Fibroblast of skin of abdomen (primary cell): ENCODE measurements at places on chromosomes 6 and 20.

GRCh38 chr6:166423781-166424180, 41.0 kb upstream of the MPC1 start:
- DNase-seq: no peak

GRCh38 chr6:40460380-40460779, 126.8 kb downstream of the LRFN2 start:
- no peak for DNase-seq

GRCh38 chr6:131640100-131640499, 3.0 kb downstream of the ENPP3 start:
- no peak for DNase-seq

DNA sequence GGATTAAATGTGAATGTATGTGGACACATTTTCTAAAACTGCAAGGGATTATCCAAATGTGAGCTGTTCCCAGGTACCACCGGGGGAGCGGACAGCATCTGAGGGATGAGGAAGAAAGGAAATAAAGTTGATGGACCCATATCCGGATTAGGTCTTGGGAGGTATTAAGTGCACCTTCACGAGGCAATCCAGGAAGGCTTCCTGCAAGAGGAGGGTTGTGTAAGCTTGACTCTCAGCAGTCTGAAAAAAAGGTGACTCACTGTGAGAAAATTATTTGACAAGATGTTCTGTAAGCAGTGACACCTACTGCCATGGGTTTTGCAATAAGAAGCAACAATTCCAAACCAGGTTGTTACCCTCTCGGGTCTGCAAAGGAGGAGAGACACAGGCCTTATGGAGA, 55.0 kb upstream of the LRFN2 start:
- no peak for DNase-seq

DNA sequence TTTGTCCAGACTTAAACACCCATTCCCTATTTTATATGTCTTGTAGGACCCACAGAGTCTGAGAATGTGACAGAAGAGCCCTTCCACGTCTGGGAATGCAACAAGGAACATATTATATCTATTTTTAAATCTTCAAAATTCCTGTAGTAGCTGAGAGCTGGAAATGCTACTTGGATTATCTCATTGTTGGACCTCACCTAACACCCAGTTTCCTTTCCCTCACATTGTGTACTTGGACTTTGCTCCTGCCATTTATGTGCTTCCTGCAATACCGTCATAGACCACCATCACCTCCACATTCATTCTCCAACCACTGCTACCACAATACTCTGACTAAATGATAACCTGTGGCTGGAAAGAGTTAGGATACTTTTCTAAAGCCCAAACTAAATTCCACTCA, 335.4 kb downstream of the COL12A1 start:
- peak; percentile 93 for DNase-seq

DNA sequence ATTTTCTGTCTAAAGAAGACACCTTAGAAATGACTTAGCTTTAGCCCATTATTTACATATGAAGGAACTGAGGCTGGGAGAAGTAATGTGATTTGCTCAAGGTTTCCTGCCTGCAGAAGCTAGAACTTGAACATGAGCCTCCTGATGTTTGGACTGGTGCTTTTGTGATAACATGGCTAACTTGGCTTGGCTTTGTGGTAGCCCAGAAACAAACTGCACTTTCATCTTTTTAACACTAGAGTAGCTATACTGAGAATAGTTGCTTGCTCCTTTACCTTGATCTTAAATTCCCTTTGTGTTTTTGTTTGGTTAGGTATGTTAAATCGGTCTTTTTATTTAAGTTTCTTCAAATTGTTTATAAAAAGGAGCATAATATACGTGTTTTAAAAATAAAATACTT, 163.5 kb upstream of the MANEA start:
- no peak for DNase-seq

GRCh38 chr6:3458706-3459421, 2.0 kb upstream of the SLC22A23 start:
- no peak for DNase-seq

GRCh38 chr20:12598894-12599293, 409.9 kb upstream of the SPTLC3 start:
- DNase-seq: no peak

GRCh38 chr6:83885984-83886383, 26.5 kb downstream of the CYB5R4 start:
- DNase-seq: no peak

DNA sequence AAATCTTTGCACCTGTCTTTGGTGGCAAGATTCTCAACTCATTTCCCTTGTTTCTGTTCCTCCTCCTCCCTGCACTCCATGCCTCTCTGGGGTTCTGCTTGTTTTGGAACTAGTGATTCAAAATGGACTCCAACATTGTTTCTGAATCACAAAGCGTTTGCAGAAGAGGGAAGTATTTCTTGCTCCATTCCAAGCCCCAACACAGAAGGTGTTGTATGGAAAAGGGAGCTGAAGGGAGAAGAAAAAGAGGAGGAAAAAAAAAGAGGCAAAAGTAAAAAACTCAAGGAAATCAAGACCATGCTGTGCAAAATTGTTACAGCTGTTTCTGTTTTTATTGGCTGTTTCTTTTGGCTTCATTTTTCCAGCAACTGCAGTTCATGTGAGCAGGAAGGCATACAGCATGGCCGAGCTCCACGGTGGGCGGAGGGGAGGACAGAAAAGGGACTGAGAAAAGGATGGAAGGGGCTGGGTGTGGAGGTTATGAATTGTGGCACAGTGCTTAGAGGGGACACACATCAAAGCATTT, 66.9 kb upstream of the PRL start:
- peak; percentile 22 for DNase-seq

DNA sequence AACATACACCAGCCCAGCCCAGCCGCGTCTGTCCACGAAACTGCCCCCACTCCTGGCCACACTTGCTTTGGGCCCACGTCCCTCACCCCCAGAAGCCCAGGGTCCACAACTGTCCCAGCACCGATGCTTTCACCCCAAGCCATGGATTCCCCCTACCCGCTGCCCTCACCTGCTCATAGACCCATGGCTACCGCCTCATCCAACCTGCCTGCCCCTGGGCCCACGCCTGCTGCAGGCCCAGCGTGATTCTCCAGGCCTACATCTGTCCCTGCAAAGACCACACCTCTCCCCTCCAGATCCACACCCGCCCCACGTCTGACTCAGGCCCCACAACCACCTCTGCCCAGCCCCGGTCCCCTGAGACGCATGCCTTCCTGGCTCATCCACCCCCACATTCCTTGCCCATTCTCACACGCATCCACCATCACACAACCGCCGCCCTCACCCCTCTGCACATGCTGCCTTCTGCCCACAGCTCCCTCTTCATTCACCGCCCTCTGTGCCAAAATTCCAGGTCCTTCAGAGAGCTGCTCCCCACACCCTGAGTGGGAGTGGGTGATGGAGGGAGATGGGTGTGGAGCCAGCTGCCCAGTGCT, 86.7 kb downstream of the GRM4 start:
- peak; percentile 22 for DNase-seq

- DNase-seq: peak; percentile 5
Observed at GRCh38 chr6:165663377-165663735, 315 bp upstream of the PDE10A start.

DNA sequence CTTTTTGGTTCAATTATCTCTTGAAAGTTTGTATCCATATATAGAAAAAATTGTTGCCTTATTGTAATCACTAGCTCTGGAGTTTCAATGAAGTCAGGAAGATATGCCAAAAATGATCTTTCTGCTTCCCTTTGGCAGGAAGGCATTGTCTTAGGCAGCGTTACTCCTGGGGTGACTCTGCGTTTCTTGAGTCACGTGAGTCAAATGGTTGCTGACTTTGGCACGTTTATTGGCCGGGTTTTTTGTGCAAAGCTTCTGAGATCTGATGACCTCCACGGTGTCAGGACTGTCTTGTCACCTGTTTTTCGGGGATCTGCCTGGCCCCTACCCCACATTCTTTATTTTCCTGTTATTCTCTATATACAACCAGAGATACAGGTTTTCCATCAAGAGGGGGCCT, 10.4 kb downstream of the PHACTR3 start:
- no peak for DNase-seq

- no peak for DNase-seq
Observed at GRCh38 chr6:126955621-126956020, 162.8 kb upstream of the RSPO3 start.

DNA sequence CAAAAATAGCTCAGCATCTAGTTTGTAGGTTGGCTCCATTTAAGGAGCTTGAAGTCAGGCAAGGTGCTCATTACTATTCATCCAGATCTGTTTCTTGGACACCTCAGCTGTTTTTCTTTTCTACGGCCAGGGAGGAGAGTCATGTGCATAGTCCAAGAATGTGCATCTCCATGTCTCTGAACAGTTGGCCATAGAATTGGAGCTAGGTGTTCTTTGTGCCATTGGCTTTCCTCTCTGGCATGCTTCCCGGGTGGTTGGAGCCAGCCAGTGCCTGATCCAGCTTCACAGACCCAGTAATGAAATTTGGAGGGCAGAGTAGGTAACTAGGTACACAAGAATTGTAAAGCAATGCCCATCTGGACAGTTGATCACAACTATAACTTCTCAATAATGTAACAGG, 21.6 kb downstream of the EYA4 start:
- no peak for DNase-seq

- no peak for DNase-seq
Observed at GRCh38 chr6:4017058-4017739, 61.7 kb downstream of the FAM217A start.

GRCh38 chr6:34015586-34015985, 130.3 kb downstream of the GRM4 start:
- DNase-seq: no peak

- DNase-seq: no peak
Observed at GRCh38 chr20:44916586-44916985, 6.7 kb downstream of the PABPC1L start.

- no peak for DNase-seq
Observed at GRCh38 chr20:2219481-2220006, 76.3 kb upstream of the TGM3 start.

DNA sequence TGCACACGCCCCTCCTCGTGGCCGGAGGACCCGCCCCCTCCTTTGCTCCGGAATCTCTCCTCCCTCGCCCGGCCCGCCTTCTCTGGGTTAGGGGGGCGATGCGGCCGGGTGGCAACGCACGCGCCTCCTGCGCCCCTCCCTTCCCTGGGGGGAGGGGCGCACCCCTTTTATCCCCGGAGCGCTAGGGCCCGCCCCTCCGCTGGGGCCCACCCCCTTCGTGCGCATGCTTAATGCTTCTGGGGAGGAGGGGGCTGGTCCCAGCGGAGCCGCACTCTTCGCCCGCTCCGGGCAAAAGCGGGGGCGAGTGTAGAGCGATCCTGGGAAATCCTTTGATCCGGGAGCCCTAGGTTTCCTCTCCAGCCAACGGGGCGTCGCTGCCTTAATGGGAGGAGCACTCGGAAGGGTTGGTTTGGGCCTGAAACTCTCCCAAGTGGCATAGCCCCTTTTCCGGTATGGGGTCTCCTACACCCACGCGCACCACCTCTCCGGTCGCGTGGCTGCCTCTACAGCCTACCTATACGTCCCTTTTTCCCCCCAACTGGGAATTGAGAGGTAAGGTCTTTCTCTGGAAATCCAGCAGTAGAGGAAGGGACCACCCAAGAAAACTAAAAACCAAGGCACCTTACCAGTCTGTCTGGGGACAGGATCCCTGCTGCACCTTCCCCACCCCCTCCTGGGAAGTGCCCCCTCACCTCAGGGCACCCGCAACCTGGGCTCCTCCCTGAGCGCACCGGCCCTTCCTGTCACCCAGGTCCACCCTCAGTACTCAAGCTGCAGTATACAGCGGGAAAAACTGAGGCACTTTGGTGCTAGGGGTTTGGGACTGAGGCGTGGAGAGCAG, 2.1 kb downstream of the SOX12 start:
- peak; percentile 97 for DNase-seq

DNA sequence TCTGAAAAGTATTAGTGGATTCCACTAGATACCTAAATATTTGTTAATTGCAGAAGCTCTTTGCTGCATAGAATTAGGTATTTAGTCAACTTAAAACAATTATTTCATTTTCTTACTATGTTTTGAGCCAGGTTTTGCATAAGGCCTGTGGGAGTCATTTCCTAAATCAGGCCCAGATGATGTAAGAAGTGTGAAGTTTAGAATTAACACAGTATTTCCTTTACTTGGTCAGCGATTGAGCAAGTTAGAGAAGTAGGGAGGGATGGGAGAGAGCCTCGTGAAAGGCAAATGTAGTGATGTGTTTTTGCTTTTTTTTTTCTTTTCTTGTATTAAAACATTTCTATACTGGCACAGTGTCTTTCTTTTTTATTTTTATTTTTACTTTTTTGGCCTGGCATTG, 711.1 kb downstream of the HDGFL1 start:
- peak; percentile 28 for DNase-seq

- no peak for DNase-seq
Observed at GRCh38 chr6:38021571-38021970, 202.0 kb downstream of the ZFAND3 start.

- no peak for DNase-seq
Observed at GRCh38 chr20:32355417-32355841, 2.7 kb upstream of the ASXL1 start.

DNA sequence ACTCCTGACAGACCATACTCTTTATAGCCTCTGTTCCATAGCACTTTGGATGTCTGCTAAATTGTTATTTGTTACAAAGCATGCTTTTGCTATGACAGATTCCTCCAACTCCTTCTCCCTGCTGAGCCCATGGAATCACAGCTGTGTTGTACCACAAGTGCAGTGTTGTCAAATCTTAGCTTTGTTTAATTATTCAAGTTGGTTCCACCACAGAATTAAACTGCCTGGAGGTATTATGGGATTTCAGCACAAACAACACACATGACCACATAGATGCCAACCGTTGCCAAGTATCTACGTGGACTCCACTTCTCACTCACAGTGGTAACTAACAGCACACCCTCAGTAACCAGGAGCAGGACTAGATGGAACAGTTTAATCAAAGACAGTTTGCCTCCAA, 32.7 kb upstream of the MARCKS start:
- peak; percentile 48 for DNase-seq
